ENCODE measurements at places on chromosomes 3 and 15. TPM values are rescaled to one million over a fixed set of nuclear protein-coding genes. Genes with fewer than 3 reads are reported as not detected.
A peak's percentile ranks its signal among the peaks of the same experiment; 100 is the strongest.

GRCh38 chr15:90813796-90814190 lies 54.6 kb upstream of the FURIN start:
- no peaks in the 10 kb centered on the region for H3K27me3 ChIP-seq
- no peaks in the 10 kb centered on the region for H3K36me3 ChIP-seq
- no peaks in the 10 kb centered on the region for H3K4me1 ChIP-seq

DNA sequence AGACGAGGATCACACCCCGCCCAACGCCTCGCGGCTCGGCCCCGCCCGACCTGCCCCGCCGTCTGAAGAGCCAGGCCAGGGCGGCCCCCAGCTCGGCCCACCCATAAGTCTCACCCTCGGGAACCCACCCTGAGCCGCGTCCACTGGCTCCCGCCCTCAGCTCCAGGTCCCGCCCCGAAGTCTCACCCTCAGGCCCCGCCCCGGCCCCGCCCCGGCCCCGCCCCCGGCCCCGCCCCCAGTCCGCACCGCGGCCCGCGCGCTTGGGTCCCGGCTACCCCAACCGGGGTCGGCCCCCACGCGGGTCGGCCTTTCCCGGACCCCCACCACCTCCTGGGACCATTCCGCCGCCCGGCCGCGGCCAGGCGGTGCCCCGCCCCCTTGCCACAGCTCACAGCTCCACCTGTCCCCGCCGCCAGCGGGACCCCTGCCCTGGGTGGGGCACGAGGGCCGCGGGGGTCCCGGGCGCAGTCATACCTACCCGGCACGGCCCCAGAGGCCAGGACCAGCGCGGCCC lies 489 bp downstream of the CSPG5 start:
- no peaks in the 10 kb centered on the region for H3K36me3 ChIP-seq
- DNase-seq: peak; percentile 16
- no peak overlapping the region for H3K27ac ChIP-seq
- peaks cover 14% of the 10 kb centered on the region for H3K27me3 ChIP-seq

DNA sequence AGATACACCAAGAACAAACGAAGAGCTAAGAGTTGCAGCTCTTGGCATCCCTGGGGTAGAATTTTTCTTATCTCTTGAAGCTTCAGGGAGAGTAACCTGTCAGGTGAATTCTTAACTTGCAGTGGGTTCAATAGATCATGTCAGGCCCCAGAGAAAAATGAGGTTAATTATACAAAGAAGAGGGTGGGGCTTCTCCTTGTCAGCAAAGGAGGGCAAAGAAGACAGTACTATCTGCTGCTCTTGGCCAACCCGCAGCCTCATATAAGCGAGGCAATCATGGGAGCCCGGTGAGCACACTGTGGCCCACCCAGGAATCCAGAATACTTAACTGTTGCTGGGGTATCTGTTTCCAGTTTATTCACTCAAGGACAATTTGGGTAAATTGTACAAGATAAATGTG lies 110.2 kb downstream of the SEMA5B start:
- no peak for DNase-seq
- H3K36me3 ChIP-seq: no peaks in the 10 kb centered on the region
- H3K27ac ChIP-seq: no peak overlapping the region

DNA sequence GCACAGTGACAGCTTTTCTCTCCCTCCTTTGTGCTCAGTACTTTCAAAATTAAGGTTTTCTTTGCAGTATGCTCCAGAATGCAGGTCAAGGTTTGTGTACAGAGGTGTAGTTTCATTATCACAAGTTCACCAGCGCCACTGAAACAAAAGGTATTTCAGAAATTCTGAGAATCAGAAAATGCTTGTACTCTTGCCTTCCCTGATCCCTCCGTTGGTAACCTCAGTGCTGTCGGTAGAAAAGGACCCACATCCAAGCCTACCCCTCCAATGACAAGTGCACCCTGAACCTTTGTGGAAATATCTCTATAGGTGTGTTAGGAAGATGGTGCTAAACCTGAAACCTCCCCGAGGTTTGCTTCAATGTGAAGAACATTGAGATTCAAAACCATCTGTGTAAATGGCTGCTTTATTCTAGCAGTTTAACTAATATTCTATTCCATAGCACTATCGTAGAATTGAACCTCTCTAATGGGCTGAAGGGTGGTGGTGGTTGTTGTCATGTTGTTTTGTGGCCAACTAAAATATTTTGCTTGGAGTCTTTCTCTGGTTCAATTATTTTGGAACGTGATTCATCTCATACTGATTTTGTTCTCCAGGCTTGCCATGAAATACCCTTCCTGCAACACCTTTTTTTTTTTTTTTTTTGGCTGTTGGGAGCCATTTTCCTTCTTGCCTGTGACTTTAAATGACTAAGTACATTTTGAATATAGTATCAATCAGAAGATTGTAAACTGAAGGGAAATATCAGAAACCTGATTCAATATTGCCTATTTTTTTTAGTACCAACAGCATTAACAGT lies 20.7 kb downstream of the ZBTB38 start:
- no peak overlapping the region for H3K27ac ChIP-seq
- H3K4me1 ChIP-seq: no peaks in the 10 kb centered on the region
- H3K36me3 ChIP-seq: no peaks in the 10 kb centered on the region
- DNase-seq: no peak

PHLDB2 gene
- 77.1 TPM for total RNA-seq

DNA sequence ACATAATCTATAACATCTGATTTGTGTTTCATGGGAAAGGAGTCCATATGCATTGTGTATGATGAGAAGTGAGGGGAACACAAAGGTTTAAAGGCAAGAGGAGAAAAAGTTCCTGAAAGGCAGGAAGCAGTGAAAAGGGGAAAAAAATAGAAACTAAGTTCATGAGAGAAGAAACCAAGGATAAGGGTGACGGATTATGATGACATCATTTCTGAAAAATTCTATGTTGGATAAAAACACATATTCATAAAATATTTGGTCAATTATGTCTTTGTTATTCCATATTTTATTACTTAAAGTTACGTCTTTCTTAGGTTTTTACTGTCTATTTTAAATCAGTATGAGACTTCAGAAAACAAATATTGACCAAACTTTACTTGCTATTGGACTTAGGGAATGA lies 48.6 kb upstream of the CP start:
- H3K36me3 ChIP-seq: no peaks in the 10 kb centered on the region
- DNase-seq: no peak
- no peak overlapping the region for H3K27ac ChIP-seq
- H3K27me3 ChIP-seq: no peaks in the 10 kb centered on the region
- no peaks in the 10 kb centered on the region for H3K4me1 ChIP-seq
- no peak overlapping the region for H3K4me3 ChIP-seq

DNA sequence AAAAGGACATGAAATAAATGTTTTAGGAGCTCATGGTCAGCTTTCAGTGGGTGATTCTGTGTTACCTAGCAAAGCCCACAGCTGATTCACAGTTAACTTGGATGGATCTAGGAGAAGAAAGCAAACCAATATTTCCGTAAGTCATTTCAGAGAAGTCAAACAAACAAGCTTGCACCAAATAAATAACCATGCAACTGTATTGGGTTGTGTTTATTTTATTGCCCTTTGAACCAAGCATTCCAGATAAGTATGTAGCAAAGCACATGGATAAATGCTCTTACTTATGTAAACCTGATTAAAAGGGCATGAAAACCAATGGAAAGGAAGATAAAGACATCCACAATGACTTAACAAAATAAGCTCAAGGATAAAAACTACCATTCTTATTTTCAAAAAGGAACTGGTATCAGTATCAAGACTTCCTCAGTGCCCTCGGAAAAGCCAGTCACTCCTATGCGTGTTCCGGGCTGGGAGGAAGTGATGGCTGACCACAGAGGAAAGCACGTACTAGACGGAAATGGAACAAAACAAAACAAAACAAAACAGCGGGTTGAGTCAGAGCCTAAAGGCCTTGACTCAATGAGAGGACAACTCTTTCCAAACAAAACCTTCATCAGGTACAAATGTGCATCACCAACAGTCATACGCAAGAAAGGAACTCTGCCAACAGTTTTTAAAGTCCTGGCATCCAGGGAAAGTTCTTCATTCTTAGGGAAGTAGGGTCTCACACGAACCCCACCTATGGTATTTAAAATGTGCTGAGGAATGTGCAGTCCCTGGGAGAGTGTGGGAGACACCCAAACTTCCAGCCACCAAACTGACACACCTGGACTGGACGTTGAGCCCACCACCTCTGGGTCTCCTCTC lies 103.3 kb downstream of the SNRK start:
- DNase-seq: no peak
- H3K36me3 ChIP-seq: no peaks in the 10 kb centered on the region
- no peaks in the 10 kb centered on the region for H3K27me3 ChIP-seq
- H3K27ac ChIP-seq: peak overlapping the region; percentile 58
- no peak overlapping the region for H3K4me3 ChIP-seq
- H3K4me1 ChIP-seq: no peaks in the 10 kb centered on the region

PRR23C gene
- total RNA-seq: not detected

DNA sequence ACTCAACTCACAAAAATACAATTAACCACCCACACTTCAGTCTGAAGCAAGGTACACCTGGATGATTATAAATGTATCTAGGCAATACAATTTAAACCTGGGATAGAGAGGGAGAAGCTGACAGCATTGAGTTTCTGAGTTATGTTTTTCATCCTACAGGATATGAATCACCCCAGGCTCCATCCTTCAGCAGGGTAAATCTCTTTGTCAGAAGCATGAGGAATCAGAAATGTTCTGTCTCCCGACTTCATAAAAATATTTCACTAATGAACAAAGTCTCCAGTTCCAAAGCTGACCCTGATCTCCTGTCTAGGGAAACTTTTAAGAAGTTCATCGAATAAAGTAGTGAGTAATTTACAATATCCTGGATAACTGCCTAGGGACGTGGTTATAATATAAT lies 25.5 kb upstream of the FRMD4B start:
- H3K27me3 ChIP-seq: no peaks in the 10 kb centered on the region
- no peaks in the 10 kb centered on the region for H3K36me3 ChIP-seq
- H3K27ac ChIP-seq: no peak overlapping the region

RARB gene
- total RNA-seq: 17.1 TPM

GRCh38 chr3:191882289-191882688 lies 421.3 kb downstream of the PYDC2 start:
- no peak overlapping the region for H3K27ac ChIP-seq
- H3K4me3 ChIP-seq: no peak overlapping the region
- no peaks in the 10 kb centered on the region for H3K36me3 ChIP-seq
- DNase-seq: no peak

GRCh38 chr15:33040496-33040895 lies 154.0 kb downstream of the FMN1 start:
- H3K27ac ChIP-seq: no peak overlapping the region
- H3K4me1 ChIP-seq: no peaks in the 10 kb centered on the region
- no peak for DNase-seq

- DNase-seq: no peak
- no peaks in the 10 kb centered on the region for H3K4me1 ChIP-seq
- H3K27me3 ChIP-seq: no peaks in the 10 kb centered on the region
- H3K36me3 ChIP-seq: no peaks in the 10 kb centered on the region
- H3K27ac ChIP-seq: no peak overlapping the region
Observed at GRCh38 chr3:154615471-154615870, 185.5 kb upstream of the GPR149 start.

- H3K4me3 ChIP-seq: no peak overlapping the region
- DNase-seq: no peak
- no peak overlapping the region for H3K27ac ChIP-seq
Observed at GRCh38 chr3:114128826-114129225, 50.0 kb downstream of the DRD3 start.

DNA sequence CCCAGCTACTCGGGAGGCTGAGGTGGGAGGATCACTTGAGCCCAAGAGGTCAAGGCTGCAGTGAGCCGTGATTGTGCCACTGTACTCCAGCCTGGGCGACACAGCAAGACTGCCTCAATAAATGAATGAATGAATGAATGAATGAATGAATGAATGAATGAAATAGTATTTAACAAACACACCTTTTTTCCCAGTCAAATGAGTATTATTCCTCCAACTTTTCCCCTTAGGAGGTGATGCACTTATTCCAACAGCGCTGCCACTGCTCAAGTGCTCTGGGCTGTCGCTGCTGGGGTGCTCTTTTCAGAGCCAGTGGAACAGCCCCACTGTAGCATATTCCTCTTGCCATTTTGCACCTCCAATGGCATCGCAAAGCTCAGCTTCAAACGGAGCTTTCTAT lies 66.8 kb upstream of the RAD18 start:
- no peak for DNase-seq
- H3K36me3 ChIP-seq: no peaks in the 10 kb centered on the region
- H3K4me1 ChIP-seq: peaks cover 8% of the 10 kb centered on the region
- no peak overlapping the region for H3K4me3 ChIP-seq

DNA sequence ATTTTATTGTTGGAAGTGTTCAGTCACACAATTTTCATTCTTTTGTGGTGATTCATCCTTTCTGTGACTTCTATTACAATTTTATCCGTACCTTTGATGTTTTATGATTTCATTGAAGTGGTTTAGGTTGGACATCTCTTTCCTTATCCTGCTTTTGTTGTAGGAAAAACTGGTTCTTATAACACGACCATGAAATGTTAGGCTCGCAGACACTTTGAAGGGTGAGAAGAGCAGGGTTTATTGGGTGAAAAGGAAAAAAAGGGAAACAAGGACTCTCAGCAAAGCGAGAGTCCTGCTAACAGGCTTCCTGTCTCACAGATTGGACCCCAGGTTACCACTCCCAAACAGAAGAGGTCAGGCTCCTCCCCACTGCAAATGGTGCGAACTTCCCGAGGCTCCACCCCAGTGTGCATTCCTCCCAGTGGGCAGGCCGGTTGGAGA lies 257.4 kb downstream of the STXBP5L start:
- DNase-seq: no peak
- H3K4me1 ChIP-seq: no peaks in the 10 kb centered on the region
- H3K4me3 ChIP-seq: no peak overlapping the region
- H3K27me3 ChIP-seq: no peaks in the 10 kb centered on the region
- H3K36me3 ChIP-seq: no peaks in the 10 kb centered on the region

DNA sequence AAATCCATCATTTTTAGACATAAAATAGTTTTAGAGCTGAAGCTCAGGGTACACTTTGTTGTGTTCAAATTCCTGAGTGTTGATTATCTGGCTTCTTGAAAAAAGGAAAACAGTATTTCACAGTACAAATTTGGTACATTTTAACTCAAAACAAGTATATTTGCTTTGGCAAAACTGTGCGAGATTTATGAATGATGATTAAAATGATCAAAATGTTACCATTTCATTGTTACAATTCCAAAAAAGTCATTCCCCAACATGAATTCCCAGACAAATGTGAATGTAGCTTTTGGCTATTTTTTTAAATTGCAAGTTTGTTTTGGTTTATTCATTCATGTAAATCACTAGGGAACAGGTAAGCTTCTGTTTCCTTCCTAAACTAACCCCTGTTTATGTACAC lies 347.4 kb upstream of the DCBLD2 start:
- DNase-seq: no peak
- no peak overlapping the region for H3K27ac ChIP-seq
- H3K4me1 ChIP-seq: no peaks in the 10 kb centered on the region
- H3K4me3 ChIP-seq: no peak overlapping the region

GRCh38 chr15:60509470-60509869 lies 30.5 kb upstream of the ICE2 start:
- no peak for DNase-seq
- H3K36me3 ChIP-seq: no peaks in the 10 kb centered on the region
- H3K4me1 ChIP-seq: no peaks in the 10 kb centered on the region
- no peak overlapping the region for H3K4me3 ChIP-seq
- H3K27me3 ChIP-seq: no peaks in the 10 kb centered on the region

- no peak overlapping the region for H3K4me3 ChIP-seq
- H3K27ac ChIP-seq: no peak overlapping the region
- no peak for DNase-seq
- no peaks in the 10 kb centered on the region for H3K27me3 ChIP-seq
- no peaks in the 10 kb centered on the region for H3K4me1 ChIP-seq
- no peaks in the 10 kb centered on the region for H3K36me3 ChIP-seq
Observed at GRCh38 chr15:81286621-81287121, 37.3 kb downstream of the STARD5 start.

- DNase-seq: peak; percentile 56
- no peaks in the 10 kb centered on the region for H3K27me3 ChIP-seq
- no peak overlapping the region for H3K4me3 ChIP-seq
- H3K4me1 ChIP-seq: no peaks in the 10 kb centered on the region
- no peaks in the 10 kb centered on the region for H3K36me3 ChIP-seq
Observed at GRCh38 chr3:31768479-31769125, 212.5 kb downstream of the OSBPL10 start.

Measured in uterus (tissue), 4 donors.